ENCODE measurements at places on chromosomes 5 and 9.

GRCh38 chr5:168578538-168579487 is at the start of gene PANK3:
TSS of gene PANK3 (minus strand) at chr5:168579368. CDS start at chr5:168579283, 85 bp downstream.
- DNase-seq = peak; percentile 6

GRCh38 chr9:21281275-21281674 is 23.8 kb downstream of the IFNA5 start:
- DNase-seq = no peak

DNA sequence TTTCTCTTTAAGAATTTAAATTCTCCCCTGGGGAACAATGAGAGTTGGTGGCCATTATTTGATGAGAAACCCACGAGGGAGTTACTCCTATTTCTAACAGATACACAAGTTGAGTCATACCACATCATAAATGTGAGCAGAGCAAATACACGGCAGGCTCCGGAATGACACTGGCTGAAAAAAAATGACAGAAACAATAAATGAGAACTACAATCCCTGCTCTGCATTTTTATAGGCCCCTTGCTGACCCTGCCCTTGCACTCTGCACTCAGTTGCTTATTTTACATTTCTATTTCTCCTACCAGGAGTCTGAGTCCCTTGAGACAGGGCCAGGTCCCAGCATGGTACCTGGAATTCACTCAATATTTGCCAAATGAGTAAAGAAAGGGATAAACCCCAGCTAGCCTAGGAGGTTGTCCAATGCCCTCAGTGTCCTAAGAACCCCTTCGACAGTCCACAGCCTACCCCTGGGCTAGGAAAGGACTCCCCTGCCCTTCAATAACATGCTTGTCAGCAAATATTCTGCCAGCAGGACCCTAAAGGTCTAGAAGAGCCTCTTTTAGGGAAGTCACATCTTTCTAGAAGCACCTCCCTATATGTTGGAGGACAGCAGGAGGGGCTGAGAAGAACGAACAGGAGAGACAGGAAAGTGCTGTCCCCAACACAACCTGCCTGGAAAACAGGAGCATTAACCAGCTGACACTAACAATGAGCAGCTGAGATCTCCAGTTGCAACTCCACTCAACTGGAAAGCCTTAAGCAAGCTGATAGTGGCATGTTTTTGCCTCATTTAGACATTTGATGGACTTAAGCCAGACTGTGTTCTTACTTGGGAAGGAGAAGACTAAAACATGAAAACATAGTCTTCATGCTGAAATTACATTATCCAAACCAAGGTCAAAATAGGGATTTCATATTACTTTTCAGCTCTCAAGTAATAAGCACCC is 191.2 kb downstream of the ACTL7B start:
- DNase-seq = no peak

DNA sequence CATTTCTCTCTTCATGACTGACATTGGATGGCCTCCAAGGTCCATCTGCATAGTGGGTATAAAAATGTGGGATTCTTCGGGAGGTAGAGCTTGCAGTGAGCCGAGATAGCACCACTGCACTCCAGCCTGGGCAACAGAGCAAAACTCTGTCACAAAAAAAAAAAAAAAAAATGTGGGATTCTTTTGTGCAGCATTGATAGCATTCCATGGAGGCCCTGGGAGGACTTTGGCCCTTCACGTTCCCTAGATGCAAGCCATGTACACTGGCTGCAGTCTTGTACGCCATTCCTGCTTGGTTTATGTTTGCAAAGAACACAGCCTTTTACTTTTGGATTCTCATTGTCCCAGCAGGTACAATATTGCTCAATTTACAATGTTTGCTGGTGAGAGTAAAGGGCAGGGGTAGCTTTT is 157.8 kb downstream of the SLCO4C1 start:
- DNase-seq = no peak

GRCh38 chr5:108649106-108649505 is 98.6 kb upstream of the FER start:
- no peak for DNase-seq

DNA sequence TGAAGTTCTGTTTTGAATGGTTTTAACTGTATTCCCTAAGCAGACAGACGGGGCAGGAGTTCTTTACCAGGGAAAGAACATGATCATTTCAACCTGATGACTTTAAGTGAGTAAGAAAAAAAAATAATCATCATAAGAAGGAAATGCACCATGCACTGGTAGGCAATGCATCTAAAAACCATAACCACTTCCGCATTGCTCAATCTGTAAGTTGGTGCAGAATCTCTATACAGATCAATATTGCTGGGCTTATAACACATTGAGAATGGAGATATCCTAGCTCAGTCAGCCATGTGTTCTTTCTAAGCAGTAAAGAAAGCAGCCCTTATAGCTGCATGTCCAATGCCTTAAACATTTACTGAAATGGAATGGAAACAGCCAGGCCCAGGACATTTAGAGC is 407.1 kb upstream of the DMAC1 start:
- DNase-seq = no peak

DNA sequence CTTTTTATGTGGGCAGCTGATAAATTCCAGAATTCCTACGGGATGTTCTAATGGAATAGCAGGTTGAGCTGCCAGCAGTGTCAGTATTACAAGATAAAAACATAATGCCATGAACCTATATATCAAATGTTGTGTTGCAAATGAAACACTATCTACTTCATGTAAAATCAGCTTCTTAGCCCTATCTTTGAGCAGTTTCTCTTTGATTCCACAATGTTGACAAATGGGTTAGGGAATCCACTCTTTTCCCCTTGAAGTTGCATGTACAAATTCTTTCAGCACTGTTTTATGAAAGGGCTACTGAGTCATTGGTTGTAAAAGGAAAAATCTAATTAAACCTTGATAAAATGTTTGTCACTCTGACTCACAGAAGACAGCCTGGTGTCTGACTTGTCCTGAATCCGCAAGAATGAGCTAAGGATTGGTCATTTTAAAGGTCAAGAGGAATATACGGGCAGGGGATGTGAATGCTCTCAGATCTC is 950.6 kb upstream of the NUDT12 start:
- no peak for DNase-seq

Measured in stimulated activated CD8-positive, alpha-beta memory T cell treated with anti-CD3 and anti-CD28 coated beads, Interleukin-4, amount 100 ng/mL, for 1 hour (primary cell).